ENCODE measurements at places on chromosomes 1 and 21.

GRCh38 chr21:43012596-43012995 is 38.2 kb downstream of the PKNOX1 start:
- DNase-seq: no peak

DNA sequence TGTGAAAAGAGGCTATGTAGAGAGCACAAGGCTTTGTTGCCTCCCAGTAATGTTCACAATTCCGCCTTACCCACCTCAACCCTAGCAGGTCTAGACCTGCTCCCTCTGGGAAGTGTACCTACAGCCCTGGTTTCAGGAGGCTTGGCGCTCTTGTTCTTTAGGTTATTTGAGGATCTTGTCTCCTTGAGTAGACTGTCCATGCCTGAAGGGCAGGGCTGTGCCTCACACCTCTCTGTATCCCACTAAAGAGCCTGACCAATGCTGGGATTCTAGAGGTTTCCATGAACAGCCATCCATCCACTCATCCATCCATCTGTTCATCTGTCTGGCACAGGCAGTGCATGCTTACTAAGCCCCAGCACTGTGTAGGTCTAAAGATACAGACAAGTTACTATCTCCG is 1.0 kb downstream of the RAB7B start:
- DNase-seq: no peak

GRCh38 chr1:174090471-174090870 is 68.3 kb upstream of the RC3H1 start:
- DNase-seq: no peak

DNA sequence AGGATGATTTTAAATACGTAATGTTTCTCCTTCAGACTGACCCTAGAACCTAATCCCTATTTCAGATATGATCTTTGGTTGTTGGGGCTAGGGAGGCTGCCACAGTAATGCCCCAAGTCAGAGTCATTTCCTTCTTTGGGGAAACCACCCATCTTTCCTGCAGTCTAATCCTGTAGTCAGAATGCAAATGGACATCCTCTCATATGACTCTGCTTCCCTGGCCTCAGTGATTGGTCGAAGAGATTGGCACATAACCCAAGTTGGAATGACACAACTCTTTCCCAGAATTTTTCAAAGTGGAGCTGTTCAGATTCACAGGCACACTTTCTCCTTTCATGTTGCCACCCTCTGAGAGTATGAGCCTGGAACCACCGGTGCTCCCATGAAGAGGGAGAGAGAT is 58.8 kb upstream of the ZNF644 start:
- DNase-seq: no peak

DNA sequence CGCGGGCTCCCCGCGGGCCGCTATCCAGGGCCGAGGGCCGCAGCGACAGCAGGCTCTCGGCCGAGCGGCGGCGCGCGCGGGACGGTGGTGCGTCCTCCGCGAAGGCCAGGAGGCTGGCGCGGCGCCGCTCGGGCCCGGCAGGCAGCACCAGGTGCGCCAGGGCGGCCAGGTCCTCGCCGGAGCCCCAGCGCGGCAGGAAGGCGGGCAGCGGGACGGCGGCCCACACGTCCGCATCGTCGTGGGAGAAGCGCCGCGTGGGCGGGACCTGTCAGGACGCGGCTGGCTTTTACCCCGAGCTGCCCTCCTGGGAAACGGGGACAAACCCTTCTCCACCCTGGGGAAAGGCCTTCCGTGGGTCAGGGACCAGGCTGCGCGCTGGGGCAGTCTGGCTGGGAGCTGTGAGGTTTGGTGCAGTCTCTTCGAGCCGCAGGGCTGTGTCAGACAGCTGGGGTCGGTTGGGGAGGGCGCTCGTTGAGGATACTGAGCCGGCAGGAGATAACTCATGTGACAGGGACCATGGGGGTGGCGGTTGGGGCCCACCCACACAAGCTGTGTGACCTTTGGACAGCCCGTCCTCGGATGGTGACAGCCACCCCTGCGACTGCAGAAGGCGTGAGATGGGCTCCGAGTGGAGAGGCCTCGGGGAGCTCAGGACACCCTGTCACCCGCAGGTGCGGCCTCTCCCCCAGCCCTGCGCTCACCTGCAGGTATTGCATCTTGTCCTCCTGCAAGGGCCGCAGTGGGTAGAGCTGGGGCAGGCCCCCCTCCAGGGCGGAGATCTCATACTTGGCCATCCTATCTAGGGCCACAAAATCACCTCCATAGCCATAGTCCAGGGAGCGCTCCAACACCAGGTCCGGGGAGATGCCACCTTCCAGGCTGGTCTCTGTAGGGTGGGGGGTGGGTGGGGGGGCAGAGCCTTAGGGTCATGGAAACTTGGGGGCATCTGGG is 6.0 kb downstream of the HES3 start:
- DNase-seq: no peak

GRCh38 chr1:20706841-20707240 is 11.0 kb downstream of the KIF17 start:
- DNase-seq: no peak

DNA sequence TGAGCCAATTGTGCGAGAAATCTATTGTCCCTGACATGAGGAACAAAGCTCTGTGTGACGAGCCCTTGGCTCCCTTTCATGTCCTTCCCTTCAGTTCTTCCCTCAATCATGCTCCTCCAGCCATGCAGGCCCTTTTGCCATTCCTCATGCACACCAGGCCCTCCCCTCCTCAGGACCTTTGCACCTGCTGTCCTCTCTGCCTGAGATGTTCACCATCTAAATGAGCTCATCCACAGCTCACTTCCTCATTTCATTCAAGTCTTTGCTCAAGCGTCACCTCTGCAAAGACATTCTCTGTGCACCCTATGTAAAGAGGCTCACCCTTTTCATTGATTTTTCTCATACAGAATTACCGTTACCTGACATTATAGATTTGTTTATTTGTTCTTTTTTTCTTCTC is 43.7 kb downstream of the C8B start:
- DNase-seq: no peak

- no peak for DNase-seq
These were observed 22.6 kb downstream of the AK4 start for GRCh38 chr1:65170511-65171142.

DNA sequence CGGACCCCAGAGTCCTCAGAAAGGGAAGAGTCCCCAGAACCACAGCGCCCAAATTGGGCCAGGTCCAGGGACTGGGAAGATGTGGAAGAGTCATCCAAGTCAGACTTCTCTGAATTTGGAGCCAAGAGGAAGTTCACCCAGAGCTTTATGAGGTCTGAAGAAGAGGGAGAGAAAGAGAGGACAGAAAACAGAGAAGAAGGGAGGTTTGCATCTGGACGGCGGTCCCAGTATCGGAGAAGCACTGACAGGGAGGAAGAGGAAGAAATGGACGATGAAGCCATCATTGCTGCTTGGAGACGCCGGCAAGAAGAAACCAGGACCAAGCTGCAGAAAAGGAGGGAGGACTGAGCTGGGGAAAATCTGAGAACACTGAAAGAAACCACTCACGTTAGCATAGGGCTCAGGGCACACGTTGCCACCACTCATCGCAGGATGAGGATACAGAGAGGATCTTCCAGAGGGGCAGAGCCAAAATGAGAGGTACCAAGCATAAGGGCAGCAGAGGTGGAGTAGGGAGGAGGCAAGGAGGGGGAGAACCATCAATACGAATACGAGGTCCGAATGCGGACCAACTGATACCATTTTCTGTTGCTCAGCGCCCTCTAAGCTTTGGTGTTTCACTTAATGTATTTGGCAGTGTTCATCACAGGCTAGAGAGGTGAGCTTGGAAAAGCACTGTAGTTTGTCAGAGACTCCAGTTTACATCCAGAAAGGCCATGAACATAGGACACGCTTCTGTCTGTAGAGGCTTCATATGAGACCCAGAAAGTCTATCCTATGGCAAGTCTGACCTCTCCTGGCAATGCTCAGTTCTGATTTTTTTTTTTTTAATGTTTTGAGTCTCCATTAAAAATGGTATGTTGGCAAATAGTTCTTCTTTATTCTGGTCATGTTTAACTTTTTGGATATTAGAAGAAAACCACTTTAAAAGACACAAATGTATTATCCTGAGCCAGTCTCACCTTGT is 34.7 kb downstream of the STYXL2 start:
- DNase-seq: no peak

DNA sequence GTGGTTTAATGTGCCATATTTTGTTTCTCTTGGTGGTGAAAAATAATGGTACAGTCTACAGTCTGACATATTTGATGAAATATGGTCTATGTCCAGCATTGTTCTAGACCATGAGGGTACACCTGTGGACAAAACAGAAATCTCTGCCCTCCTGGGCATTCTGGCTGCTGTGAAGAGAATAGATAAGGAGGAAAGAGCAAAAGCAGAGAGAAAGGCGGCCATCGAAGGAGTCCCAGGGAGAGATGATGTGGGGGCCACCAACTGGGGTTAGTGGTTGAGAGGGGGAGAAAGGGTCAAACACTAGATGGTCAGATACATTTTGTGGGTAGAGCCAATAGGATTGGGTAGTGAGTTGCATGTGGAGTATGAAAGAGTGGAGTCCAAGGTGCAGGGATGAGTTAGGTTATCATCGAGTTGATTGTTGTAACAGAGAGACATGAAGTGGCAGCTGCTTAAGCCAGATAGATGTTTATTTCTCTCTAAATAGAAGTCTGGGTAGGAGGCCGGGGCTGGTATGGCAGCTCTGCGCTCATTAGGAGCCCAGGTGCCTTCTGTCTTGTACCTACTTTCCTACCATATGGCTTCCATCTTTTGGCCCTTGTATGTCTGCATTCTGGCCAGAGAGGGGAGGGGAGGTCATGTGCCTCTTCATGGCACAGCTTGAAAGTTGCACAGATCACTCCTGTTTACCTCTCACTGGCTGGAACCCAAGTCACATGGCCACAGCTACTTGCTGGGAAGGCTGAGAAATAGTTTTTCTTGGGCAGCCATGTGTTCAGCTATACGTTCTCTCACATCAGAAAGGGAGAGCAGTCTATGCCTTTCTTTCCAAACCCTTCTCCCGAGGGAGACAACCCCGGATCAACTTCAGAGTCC is 13.0 kb downstream of the UBE4B start:
- no peak for DNase-seq

DNA sequence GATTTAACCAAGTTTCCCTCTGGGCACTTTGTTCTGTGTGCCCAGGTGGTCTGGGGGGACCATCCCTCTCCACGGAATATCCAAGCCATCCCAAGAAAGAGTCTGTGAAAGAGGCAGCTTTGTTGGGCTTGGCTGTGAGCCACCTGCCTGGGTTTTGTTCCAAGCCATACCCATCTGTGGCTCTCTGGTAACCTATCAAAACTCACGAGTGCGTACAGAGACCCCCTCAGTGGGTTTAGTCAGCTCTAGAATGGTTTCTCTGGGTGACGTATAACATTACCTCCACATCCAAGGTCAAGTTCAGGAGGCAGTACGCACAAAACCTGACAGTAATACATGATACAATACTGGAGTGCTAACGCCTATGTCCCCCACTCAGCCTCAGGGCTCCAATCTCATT is 54.2 kb downstream of the DNTTIP2 start:
- no peak for DNase-seq

GRCh38 chr1:28314547-28314941 is 14.3 kb upstream of the MED18 start:
- DNase-seq: no peak

- DNase-seq: no peak
These were observed 4.3 kb downstream of the PEA15 start for GRCh38 chr1:160209321-160210046.

DNA sequence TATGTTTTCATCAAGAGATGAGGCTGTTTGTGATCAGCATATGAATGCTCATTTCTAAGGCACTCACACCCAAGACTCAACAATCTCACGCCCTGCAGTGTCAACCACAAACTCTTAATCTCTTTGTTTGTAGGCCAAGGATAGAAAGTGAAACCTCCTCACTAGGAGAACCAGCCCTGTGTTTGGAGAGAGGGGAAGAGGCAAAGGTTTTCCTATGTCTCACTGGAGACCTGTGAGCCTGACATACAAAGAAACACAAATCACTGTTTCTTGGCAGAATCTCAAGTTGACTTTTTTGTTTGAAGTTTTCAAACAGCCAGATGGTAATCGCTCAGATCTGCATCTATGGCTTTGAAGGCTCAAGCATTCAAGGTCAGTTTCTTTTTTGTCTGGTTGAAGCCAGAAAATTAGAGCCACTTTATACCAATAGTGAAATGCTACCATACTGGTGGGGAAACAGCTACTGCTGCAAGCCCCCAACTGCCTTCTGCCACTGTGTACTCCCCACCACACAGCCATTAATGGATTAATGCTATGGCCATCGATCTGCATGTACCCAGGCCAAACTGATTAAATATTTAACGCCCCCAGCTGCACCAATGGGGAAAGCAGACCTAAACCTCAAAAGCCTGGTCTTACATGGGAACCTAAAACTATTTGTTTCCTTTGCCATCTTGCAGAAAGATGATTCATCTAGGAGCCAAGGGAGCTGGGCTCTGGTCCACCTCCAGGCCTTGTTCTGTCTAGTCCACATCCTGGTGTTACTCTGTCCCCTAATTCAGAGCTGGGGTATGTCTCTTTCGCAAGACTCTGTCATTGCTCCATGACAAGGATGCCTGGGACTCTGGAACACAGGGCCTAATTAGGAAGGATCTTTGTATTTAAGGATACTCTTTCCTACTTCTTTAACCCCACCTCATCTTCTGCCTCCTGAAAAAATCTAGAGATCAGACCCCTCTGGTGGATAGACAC is 16.3 kb downstream of the PDZK1 start:
- DNase-seq: peak; percentile 35

DNA sequence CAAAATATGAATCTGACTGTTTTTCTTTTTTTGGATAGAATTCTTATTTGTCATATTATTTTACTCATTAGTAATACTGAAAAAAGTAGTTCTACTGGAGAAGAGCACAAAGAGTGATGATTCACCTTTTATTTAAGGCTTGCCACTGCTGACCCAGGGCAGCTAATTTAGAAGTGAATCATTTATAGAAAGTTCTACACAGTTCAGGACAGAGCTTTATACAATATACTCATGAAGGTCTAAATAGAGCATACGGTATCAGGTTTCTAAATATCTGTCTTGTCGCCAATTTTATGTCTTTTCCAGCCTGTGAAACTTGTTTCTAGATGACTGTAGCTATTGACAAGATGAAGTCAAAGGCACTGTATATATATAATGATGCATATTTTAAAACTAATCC is 25.0 kb downstream of the GIPC2 start:
- no peak for DNase-seq

- no peak for DNase-seq
These were observed 16.0 kb downstream of the TYW3 start for GRCh38 chr1:74748960-74749359.

Measured in GM18507 (cell line).